Activated naive CD4-positive, alpha-beta T cell treated with anti-CD3 and anti-CD28 coated beads, Interleukin-2, amount 50 U/mL, for 16 hours (primary cell): ENCODE measurements at places on chromosomes 6 and 20.

DNA sequence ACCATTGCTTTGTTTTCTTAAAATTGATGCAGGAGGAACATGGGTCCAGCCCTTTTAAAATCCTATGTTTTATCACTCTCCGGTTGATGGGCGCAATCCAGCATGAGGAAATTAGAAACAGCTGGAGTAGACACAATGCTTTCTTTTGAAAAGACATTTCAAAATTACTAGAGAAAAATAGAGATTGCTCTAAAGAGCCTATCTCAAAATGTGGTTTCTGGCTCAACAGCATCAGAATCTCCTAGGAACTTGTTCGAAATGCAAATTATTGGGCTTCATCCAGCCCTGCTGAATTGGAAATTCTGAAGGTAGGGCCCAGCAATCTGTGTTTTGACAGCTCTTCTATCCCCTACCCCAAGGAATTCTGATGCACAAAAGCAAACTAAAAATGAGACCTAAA, 190.8 kb upstream of the BMP2 start:
- no peak for DNase-seq

DNA sequence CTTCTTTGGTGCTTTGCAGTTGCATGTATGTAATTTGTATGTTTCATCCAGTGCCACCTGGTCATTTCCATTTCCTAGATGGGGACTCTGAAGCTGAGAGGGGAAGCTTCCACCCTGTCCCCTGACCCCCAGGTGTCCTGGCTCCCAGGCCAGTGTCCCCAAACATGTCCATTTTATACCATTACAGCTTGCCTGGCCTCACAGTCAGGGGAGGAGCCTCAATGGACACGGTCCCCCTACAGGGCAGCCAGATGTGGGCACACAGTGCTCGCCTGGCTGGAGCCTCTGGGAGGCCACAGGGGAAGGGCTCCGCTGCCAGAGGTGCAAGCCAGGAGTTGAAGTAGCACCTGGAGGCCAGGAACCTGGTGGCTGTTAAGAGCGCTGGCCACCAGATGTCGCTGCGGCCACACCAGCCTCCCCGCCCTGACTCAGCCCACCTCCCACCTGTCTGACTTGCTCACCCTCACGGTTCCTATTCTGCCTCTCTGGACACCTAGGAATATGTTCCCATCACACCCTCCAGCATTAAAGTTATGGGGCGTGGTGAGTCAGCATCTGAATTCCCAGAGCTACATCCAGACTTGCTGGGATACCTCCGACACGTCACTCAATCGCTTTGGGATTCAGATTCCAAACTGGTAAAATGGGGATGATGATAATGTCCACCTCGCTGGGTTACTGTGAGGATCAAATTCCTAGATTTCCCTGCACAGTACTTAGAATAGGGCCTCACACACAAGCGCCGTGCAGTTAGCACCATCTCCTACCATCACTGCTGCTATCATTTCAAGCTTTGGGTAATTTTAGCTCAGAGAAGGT, 107.4 kb downstream of the SULF2 start:
- DNase-seq, result peak; percentile 69

- no peak for DNase-seq
Observed at GRCh38 chr6:77816766-77817270, 164.0 kb downstream of the MEI4 start.

- no peak for DNase-seq
Observed at GRCh38 chr6:20755631-20756030, 221.4 kb downstream of the CDKAL1 start.

DNA sequence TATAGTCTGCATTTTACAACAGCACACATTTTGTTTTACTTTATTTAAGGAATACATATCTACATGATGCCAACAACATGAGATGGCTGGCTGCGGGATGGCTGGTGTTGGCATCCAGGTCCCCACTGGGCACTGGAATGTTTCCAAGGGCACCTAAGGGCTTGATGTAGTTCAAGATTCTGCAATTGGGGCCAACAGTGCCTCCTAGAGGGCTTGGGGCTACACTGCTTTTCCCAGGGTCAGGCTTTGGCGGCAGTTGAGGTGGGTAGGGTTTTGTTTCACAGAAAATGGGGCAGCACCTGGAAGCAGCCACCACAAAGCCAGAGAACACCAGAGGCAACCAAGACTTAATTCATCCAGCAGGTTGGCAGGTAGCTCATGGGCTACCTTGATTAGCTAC, 202.2 kb upstream of the PRND start:
- DNase-seq, result no peak

DNA sequence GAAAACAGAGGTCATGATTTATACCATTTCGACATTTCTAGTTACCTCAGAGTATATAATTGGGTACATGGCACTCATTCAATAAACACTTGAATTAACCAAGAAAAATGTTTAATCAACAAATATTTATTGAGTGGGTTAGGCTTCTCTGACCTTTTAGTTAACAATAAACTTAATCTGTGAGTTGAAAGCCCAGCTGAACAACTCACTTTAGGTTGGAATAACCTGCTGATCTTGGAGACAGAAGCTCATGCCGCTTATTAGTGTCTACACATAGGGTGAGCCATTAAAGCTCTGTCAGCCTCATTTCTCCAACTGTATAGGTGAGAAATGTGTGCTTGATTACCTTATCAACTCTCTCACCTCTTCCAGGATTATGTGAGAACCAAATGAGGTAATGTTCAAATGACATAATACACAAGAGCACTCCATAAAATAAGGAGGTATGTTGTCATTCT, 98.2 kb upstream of the DTNBP1 start:
- no peak for DNase-seq

DNA sequence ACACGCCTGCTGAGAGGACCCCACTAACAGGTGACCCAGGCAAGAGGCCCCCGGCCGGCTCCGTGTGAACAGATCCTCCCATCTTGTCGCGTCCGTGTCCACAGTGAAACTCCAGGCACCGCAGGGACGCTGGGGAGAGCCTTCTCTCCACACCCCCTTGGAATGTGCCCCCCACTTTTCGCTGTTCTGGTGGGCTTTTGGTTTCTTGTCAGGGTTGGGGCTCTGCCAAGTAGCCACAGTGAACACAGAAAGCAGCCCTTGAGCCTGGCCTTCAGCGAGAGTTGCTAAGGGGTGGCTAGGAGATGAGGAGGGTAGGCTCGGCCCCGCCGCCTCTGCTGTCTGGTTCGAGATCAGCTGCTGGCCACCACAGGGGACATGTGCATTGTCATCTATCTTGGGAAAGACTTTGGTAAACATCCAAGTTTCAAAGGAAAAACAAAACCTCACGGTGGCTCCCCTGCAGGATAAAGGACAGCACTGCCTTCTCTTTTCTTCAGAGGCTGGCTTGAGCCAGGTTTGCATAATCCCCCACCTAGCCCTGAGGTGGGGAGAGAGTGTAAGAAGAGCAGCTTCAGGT, 22.7 kb downstream of the SYNDIG1 start:
- DNase-seq, result no peak

GRCh38 chr6:163667372-163668060, 253.0 kb downstream of the QKI start:
- no peak for DNase-seq

GRCh38 chr6:106966671-106967640, 7.6 kb downstream of the CD24 start:
- DNase-seq, result no peak

- DNase-seq, result no peak
Observed at GRCh38 chr6:162704001-162704400, 23.6 kb downstream of the PRKN start.

DNA sequence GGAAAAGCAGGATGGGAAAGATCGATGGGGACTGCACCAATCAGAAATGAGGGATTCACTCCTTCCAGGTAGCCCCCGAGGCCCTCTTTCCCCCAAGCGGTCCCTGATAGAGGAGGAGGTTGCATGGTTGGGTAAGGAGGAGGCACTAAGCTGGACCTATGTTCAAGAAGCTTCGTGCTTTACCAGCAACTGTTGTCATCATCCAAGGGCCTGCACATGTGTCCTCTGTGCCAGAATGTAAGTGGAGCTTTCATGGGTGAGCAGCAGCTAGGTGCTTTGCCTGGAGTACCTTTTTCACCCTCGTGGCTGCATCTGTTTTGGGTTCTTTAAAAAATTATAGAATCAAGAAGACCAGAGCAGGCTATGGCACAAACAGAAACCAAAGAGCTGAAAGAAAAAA, 54.0 kb downstream of the GMPR start:
- DNase-seq, result no peak

GRCh38 chr6:47698342-47698787, at the start of gene ADGRF4:
Gene ADGRF4 (plus strand): TSS chr6:47698580. CDS start chr6:47707246, 8,666 bp downstream.
- DNase-seq, result no peak

DNA sequence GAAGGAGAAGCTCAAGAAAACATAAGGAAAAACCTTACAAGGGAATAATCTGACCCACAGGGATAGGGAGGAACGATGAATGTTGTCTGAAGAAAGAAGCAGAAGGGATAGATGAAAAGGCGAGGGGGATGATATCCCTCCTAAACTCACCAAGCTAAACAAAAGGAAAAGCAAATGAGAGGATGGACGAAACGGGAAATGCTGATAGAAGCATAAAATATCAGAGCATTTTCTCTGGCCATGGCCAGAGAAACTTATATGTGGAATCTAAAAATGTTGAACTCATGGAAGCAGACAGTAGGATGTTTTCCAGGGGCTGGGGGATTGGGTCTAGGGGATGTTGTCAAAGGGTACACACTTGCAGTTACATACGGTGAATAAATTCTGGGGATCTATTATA, 148.4 kb upstream of the FOXQ1 start:
- no peak for DNase-seq

DNA sequence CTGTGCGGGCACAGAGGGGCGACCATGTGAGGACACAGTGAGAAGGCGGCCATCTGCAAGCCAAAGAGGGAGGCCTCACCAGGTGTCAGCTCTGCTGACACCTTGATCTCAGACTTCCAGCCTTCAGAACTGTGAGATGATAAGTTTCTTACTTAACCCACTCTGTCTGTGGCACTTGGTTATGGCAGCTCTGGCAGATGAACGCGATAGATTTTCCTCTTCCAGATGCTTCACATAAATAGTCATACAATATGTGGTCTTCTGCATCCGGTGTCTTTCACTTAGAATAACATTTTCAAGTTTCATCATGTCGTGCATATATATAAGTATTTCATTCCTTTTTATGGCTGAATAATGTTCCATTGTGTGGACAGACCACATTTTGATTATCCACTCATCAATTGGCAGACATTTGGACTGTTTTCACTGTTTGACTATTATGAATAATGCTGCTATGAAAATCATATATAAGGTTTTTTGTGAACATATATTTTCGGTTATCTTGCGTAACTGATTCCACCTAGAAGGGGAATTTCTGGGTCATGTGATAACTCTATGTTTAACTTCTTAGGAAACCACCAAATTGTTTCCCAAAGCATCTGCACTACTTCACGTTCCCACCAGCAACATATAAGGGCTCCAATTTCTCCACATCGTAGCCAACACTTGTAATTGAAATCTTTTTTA, 30.2 kb downstream of the PRR18 start:
- DNase-seq, result no peak

DNA sequence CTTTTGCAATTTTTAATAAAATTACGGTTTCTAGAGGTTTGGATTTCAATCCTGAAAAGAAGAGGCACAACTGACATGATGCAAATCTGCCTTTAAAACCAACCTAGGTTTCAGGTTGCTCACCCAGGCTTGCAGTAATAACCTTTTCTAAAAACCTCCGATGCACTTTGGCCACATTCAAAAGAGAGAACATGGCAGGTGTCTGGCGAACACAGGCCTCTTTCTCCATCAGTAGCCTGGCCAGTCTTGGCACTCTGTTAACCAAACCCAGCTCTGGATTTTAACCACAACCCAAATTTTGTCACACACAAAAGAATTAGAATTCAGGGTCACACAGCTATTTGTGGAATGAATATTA, 55.8 kb upstream of the MAFB start:
- no peak for DNase-seq

DNA sequence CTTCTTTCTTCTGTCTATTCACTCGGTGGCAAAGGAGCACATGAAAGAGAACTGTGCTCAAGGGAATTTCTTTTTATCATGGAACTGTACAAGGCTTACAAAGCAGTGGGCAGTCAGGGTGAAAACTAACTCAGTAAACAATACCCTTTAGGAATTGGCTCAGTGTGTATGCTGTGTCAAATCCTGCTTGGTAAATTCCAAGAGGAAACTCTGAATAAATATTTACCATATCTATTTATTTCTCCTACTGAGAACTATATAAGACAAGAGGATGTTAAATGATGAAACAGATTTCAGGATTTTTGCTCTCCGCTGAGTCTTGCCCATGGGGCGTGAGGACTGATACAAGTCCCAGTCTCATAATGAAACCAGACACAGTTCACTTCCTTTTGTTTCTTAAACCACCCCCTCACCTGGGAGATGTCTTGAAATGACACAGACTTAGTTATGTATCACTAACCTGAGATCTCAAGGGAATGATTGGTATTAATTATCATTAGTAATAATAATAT, 188.8 kb downstream of the BACH2 start:
- DNase-seq, result peak; percentile 54

GRCh38 chr20:58576603-58576970, 61.4 kb upstream of the APCDD1L start:
- no peak for DNase-seq

GRCh38 chr6:116616737-116617053, 416 bp downstream of the RSPH4A start:
- no peak for DNase-seq

GRCh38 chr6:39558079-39558478, 167.1 kb downstream of the KIF6 start:
- no peak for DNase-seq

DNA sequence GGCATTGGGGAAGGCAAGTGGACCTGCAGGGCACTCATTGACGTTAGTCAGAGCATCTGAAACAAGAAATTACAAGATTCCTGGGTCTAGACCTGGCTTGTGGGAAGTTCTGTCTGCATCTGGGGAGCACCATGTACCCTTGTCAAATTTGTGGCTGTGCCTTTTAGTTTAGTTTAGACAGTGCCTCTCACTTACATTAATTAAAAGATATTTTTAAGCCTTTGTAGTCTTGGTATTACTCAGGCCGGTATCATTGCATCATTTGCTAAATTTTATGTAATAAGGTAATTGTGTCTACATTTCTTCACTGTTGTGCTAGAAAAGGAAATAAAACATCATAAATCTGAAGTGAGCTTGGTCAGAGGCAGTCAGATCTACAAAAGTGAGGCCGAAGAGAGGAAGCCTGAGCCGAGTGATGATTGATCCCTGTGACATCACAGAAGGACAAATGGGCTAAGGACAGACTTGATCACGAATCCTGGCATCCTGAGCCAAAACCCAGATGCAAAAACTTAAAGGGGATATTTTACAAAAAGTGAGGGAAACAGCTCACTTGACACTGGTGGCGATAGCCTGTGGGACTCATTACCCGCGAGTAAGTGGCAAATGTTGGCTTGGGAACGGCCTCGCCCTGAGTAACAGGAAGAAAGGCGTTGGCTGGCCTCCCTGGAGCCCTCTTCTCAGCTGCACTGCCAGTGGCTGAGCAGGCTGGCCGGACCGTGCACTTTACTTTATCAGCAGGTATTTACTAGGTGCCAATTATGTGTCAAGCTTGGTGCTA, 106.5 kb downstream of the TCP11 start:
- DNase-seq, result no peak

GRCh38 chr6:42960243-42961019, at the start of gene GNMT:
Gene GNMT (plus strand): TSS chr6:42960754. CDS start chr6:42960768, 14 bp downstream.
- DNase-seq, result peak; percentile 40

- DNase-seq, result no peak
Observed at GRCh38 chr6:150027806-150028565, 2.7 kb upstream of the RAET1L start.

GRCh38 chr6:169766232-169766631, 14.8 kb downstream of the ERMARD start:
- no peak for DNase-seq

GRCh38 chr20:64246616-64247306, 8.8 kb upstream of the PCMTD2 start:
- no peak for DNase-seq

GRCh38 chr6:14401246-14401645, 283.7 kb downstream of the CD83 start:
- DNase-seq, result no peak

GRCh38 chr6:144939921-144940320, 654.8 kb downstream of the UTRN start:
- no peak for DNase-seq
